Right renal cortex interstitium (tissue), 3 donors: ENCODE measurements at places on chromosomes 3 and 15.

GRCh38 chr15:33150431-33150941, 44.0 kb downstream of the FMN1 start:
- DNase-seq, result no peak

DNA sequence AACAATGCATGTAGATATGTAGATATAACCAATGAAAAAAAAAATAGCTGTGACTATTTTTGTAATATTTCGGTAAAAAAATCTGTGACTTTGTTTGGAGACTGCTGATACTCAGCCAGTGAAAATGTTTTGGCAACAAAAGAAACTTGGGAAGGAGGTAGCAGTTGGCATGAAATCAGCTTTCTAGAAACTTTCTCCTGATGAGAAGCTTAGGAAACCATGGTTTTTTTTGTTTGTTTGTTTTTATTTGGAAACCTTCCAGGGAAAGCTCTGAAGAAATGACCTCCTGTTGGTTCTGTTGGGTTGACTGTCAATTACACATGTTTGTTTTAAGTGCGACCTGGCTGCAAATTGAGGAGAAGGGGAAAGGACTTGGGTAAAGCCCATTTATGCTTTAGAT, 445.9 kb downstream of the UNC13C start:
- DNase-seq, result no peak

DNA sequence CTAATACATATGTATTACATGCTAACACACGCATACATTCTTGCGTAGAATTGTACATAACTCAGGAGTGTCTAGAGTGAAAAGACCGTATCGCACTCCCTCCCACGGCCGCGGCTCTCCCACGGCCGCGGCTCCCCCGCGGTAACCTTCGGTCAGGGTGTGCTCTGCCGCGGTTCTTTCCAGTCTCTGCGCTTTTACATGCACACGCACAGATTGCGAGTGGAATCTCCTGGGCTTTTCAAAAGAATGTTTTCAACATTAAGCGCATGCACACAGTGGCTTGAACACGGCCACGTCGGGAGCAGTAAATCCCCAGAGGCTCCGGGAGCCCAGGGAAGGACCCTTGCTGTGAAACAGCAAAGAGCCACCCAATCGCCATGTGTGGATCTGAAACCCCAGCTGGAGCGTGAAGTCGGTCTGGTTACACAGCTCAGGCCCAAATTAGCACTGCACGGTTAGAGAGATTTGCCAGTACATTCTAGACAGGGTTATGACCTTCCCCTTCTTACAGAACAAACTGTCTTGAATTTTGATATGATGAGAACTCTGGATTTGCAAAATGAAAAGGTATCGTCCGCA, 805 bp upstream of the RGMA start:
- no peak for DNase-seq

- no peak for DNase-seq
Measured at GRCh38 chr3:57792198-57792597, 36.1 kb downstream of the SLMAP start.

DNA sequence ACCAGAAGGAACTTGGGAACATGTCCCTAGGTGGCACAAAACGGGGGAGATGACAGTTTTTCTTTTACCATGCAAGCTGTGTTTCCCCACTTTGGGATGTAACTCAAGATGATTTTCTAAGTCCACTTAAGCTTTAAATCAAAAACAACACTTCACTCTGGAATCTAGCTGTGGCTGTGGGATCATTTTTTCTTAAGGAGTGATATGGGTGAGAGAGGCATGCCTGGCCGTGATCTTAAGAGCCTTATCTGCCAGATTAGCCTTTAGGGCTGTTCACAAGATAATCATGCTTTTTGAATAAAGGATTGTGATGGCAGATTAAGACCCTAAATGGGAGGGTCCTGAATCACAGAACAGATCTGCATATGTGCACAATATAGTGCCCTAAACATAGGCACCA, 384.8 kb upstream of the SEMA6D start:
- no peak for DNase-seq
